Left cardiac atrium (tissue), 4 donors: ENCODE measurements at places on chromosomes 1 and 21. TPM values are rescaled to one million over a fixed set of nuclear protein-coding genes. Genes with fewer than 3 reads are reported as not detected.

DNA sequence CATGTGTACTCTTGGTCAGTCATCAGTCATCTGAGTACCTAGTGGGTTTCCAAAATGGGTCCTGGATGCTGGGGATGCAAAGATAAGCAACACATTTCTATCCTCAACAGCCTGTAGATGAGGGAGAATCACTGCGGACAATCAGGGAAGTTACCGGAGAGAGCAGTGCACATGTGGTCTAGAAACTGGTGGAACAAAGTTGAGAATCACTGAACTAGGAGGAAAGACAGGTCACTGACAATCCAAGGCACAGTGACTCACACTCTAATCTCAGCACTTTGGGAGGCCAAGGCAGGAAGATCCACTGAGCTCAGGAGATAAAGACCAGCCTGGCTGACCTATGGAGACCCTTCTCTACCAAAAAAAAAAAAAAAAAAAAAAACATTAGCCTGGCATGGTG lies 31.4 kb upstream of the LGALS8 start:
- no peak for DNase-seq

DNA sequence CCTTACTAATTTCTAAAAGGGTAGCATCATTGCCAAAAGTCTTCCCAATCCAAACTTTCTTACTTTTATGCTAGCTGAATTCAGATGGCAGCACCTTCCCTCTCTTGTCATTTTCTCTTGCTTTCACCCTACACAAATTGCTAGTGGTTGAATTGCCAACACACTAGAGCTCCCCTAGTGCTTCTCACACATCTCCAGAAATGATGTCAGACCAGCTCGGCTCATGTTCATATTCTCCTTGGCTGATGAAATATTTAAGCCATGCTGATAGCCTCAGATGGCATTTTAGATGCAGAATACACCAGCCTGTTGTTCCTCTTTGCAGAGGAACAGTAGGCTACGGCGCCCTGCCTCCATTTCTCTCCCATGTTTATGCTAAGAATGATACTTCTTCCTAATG lies 256.9 kb downstream of the PTBP2 start:
- DNase-seq, result no peak

DNA sequence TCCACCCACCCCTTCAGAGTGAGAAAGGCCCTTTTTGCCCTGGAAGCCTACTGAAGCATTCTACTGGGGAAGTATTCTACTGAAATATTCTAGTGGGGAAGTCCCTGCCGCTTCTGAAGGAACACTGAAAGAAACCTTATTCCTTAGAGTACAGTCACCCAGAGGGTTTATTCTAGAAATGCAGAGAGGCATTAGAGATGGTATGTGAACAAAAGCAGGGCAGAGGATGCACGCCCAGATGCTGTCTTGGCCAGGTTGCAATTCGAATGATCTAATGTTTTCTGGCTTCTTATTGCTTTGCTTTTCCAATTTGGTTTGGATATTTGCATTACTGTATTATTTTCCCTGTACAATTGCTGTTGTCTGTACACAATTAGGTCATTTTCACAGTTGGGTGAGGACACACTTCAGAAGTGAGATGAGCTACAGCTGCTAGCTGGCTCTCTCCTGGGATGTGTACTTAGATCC lies 37.1 kb downstream of the CCN1 start:
- no peak for DNase-seq

- DNase-seq, result no peak
Observed at GRCh38 chr1:2019172-2019543, at the start of gene GABRD. GABRD (plus strand) TSS chr1:2019345; CDS start chr1:2019424, 79 bp downstream.

Gene UHMK1
- total RNA-seq, result 26.0 TPM

- no peak for DNase-seq
Observed at GRCh38 chr1:65253800-65254319, 55.5 kb upstream of the DNAJC6 start.

Gene ARTN
- total RNA-seq, result 0.18 TPM

Gene MEGF6
- 12.4 TPM for total RNA-seq

GRCh38 chr1:42646056-42646455 lies 12.2 kb upstream of the PPIH start:
- DNase-seq, result no peak

DNA sequence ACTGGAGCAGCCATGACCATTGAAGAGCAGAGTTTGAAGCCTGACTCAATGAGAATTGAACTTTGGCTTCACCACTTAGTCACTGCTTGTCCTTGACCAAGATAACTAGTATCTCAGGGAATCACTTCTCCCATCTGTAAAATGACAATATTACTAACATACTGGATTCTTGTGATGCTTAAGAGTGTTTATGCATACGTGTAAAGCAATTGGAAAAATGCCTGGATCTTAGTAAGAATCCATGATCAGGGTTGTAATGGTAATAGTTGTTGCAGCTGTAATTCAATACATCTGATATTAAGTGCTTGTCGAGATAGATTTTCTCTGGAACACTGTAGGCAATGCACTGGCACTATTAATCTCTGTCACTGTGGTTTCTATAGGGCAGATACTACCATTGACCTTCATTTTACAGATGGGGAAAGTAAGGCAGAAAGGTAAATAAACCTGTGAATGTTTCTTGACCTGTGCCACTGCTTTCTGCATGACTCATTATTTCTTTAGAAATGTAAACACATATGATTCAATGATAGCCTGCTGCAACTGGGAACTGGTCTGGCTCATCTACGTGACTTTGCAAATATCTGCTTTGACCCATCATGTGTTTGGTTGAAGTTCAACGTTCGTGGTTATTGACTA lies 662.5 kb downstream of the PLA2G4A start:
- DNase-seq, result no peak

GRCh38 chr1:55275941-55276341 lies 60.8 kb upstream of the USP24 start:
- DNase-seq, result no peak

DNA sequence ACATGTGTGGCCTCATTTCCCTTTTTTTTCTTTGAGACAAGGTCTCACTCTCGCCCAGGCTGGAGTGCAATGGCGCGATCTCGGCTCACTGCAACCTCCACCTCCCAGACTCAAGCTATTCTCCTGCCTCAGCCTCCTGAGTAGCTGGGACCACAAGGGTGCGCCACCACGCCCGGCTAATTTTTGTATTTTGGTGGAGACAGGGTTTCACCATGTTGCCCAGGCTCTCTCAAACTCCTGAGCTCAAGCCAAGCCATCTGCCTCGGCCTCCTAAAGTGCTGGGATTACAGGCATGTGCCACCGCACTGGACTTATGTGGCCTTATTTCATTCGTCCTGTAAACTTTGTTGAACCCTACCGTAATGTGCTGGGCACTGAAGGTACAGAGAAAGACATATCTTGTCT lies 569 bp upstream of the WARS2 start:
- peak; percentile 25 for DNase-seq

DNA sequence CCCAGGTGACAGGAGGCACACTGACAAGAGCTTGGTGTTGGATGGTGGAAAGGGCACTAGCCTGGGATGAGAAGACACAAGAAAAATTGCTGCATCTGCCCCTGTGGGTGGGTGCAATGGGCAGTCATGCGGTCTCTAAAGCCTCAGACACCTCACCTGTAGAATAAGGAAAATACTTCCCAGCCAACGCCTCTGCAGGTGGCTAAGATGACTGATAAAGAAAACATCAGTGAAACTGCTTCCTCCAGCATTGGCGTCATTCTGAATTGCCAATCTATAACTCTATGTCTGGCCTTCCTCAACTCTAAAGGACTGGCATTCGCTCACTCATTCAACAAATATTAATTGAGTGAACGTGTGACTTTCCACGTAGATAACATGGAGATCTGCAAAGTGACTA lies 100.4 kb upstream of the F3 start:
- DNase-seq, result no peak

Gene THEM5
- not detected for total RNA-seq

Gene GRHL3
- total RNA-seq, result not detected

GRCh38 chr1:82048596-82048995 lies 247.9 kb downstream of the ADGRL2 start:
- DNase-seq, result no peak

DNA sequence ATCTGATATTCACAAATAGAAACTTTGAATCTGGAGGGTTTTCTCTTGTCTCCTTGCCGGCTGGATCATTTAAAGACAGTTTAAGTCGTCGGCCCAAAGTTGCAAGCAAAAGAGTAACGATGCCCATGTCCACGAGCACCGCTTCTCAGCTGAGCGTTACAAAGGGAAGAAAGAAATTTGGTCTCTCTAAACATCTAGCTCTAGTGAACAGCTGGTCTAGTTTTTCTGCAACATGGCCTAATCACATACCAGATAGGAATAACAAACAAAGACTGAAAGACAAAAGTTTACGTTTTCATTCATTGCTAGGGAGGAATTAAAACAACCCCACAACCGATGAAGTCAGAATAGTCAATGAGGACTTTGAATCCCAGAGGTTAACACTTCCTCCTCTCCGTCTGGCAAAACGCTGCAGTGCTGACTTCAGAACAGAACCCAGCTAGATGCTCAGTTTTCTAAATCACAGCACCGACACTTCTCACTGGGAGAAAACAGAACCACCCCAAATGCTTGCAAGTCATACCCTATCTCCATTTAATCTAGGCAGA lies 69.4 kb downstream of the NTPCR start:
- no peak for DNase-seq

GRCh38 chr1:67629370-67630075 lies 55.5 kb upstream of the GADD45A start:
- DNase-seq, result no peak

Gene SUSD4
- 15.6 TPM for total RNA-seq

DNA sequence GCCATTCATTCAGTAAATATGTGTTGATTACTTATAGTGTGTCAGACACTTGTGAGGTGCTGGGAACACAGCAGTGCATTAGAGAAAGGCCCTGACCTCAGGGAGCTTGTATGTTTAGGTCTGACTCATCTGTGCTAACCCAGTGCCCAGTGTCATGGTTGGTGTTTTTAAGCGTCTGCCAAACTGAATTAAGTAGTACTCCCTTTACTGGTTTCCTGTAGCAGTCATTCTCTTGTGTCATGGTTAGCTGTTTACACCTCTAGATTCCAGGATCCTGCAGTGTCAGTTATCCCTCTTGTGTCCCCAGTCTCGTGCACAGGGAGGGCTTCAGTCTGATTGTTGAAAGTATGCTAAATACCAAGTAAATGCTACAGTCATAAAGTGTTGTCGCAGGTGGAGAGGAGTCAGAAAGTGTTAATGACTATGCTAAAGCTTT lies 14.2 kb downstream of the UCK2 start:
- DNase-seq, result no peak

DNA sequence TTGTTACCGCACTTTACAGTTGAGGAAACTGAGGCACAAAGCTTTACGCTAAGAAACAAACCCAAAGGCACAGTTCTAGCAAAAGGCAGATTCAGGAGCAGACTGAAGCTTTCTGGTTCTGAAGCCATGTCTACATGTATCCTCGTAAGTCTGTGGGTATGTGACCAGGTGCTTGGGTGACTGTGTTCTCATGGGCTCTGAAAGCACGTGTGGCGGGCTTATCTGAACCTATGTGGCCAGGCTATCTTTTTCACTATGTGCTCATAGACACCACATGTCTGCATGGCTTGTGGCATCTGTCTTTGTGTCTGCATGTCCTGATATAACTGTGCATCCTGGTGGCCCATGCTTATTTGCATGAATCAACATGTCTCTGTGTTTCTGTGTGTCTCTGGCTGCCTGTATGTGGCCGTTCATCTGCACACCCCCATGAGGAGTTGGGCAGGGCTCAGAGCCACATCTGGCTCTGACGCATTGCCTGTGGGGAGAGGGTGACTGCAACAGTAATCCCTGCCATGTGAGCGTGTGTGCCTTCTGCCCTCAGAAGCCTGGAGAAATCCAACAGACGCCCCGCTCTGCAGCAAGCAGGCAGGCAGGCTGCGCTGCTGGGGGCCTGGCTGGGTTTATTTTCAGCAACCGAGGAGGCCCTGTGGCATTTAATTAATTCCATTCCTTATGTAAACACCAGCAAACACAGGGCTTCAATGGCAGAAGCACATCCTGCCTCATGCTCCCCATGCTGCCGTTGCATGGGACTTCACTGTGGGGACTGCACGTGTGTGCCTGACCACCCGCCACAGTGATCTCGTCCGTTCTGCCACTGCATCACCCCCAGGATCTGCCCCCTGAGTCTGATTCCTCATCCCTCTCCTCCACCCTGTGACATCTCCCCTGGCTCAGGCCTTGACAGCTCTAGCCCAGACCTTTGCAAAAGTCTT lies 115.4 kb downstream of the TRABD2B start:
- DNase-seq, result no peak

Gene KLHDC7A
- 0.29 TPM for total RNA-seq

Gene ACOT11
- total RNA-seq, result 23.3 TPM

- DNase-seq, result peak; percentile 75
Observed at GRCh38 chr1:39204441-39205081, at the start of gene MACF1. MACF1 (plus strand) TSS chr1:39204695; CDS start chr1:39205023, 328 bp downstream.

Gene CFAP107
- total RNA-seq, result not detected

DNA sequence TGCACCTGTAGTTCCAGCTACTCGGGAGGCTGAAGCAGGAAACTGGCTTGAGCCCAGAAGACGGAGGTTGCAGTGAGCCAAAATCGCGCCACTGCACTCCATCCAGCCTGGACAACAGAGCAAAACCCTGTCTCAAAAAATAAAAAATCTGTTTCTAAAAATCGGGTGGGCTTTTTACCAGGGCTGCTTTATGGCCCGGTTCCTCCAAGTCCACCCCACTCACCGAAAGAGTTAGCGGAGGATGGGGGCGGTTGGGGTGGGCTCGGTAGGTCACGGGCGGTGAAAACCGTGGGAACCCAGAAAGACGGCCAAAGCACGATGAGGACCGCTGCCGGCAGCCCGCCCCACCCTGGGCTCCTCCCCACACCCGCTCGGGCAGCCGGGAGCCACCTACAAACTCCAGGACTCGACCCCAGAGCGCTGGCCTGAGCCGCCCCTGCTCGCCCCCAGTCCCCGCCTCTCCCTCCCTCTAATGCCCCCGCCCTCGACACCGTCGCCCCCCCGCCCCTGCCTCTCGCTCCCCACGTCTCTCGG lies 846 bp upstream of the PER3 start:
- DNase-seq, result peak; percentile 80

Gene MYOG
- total RNA-seq, result not detected

- no peak for DNase-seq
Observed at GRCh38 chr1:65758128-65758527, 34.6 kb upstream of the PDE4B start.

- DNase-seq, result no peak
Observed at GRCh38 chr21:45575304-45575992, 33.2 kb upstream of the SLC19A1 start.

- no peak for DNase-seq
Observed at GRCh38 chr1:154489695-154490274, 12.2 kb upstream of the TDRD10 start.

Gene CIART
- total RNA-seq, result 14.1 TPM

- DNase-seq, result no peak
Observed at GRCh38 chr1:30286241-30286987, 437.0 kb downstream of the MATN1 start.

DNA sequence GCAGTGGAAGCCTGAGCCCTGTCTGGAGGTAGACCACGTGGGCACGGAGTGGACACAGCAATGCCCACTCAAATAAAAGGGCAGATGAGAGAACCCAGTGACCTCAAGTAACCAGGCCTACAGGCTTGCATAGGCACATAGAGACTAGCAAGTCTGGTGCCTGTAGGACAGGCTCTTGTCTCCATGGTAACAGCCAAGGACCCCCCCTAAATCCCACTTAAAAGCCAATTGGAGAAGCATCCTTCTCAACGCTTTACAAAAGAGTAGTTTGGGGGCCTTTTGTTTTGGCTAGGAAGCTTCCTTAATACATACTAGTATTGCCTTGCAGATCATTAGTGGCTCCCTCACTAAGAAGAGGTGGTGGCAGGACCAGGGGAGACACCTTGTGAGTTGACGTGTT lies 63.9 kb downstream of the VWA5B1 start:
- DNase-seq, result no peak

GRCh38 chr1:235460770-235461169 lies 43.5 kb downstream of the B3GALNT2 start:
- DNase-seq, result no peak

GRCh38 chr1:161084597-161084988 lies 4.8 kb downstream of the NECTIN4 start:
- DNase-seq, result no peak

Gene C4BPA
- not detected for total RNA-seq

Gene FAM163A
- 0.27 TPM for total RNA-seq
